ENCODE measurements at places on chromosomes 1 and 21.

GRCh38 chr21:28228636-28228995 lies 764.1 kb downstream of the LTN1 start:
- H3K4me3 ChIP-seq, result no peak overlapping the region
- H3K4me1 ChIP-seq, result peaks cover 14% of the 10 kb centered on the region
- no peak overlapping the region for H3K27ac ChIP-seq
- no peaks in the 10 kb centered on the region for H3K36me3 ChIP-seq

DNA sequence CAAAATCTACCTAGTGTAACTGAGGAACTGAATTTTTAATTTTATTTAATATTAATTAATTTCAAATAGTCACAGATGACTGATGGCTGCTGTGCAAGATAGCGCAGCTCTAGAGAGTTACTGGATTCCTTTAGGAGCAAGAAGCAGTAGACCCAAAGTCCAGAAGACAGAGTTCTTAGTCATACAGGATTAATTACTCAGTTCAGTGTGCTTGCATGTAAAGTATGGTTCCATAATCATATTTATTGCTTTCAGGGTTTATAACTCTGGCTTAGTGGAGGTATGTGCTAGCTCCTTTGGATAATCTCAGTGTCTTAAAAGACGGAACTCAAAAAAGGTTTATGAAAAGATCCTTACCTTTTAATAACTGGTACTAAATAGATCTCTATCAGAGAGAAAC lies 17.4 kb downstream of the CEPT1 start:
- H3K4me1 ChIP-seq, result no peaks in the 10 kb centered on the region
- H3K27ac ChIP-seq, result no peak overlapping the region
- no peaks in the 10 kb centered on the region for H3K27me3 ChIP-seq
- peaks cover 4% of the 10 kb centered on the region for H3K36me3 ChIP-seq
- H3K4me3 ChIP-seq, result no peak overlapping the region
- DNase-seq, result no peak

DNA sequence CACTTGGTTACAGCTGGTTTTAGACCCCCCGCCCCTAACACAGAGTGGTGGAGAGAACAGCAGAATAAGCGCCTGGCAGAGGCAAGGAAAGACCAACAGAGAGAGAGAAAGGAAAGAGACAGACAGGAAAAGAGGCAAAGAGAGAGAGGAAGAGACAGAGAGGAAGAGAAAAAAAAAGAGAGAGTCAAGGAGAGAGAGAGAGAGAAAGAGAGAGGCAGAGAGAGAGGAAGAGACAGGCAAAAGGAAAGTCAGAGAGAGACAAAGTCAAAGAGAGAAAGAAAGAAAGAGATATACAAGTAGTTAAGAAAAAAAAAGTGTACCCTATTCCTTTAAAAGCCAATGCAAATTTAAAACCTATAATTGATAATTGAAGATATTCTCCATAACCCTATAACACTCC lies 13.0 kb upstream of the NEK2 start:
- no peaks in the 10 kb centered on the region for H3K27me3 ChIP-seq
- no peaks in the 10 kb centered on the region for H3K36me3 ChIP-seq
- no peak overlapping the region for H3K27ac ChIP-seq
- H3K4me1 ChIP-seq, result no peaks in the 10 kb centered on the region
- H3K4me3 ChIP-seq, result no peak overlapping the region
- DNase-seq, result no peak

- no peaks in the 10 kb centered on the region for H3K27me3 ChIP-seq
- H3K4me3 ChIP-seq, result no peak overlapping the region
- DNase-seq, result no peak
- no peaks in the 10 kb centered on the region for H3K36me3 ChIP-seq
- H3K27ac ChIP-seq, result no peak overlapping the region
- H3K4me1 ChIP-seq, result peaks cover 6% of the 10 kb centered on the region
Observed at GRCh38 chr1:51671527-51672325, 54.8 kb downstream of the OSBPL9 start.
